ENCODE measurements at places on chromosomes 1 and 21. TPM values are rescaled to one million over a fixed set of nuclear protein-coding genes. Genes with fewer than 3 reads are reported as not detected.

DNA sequence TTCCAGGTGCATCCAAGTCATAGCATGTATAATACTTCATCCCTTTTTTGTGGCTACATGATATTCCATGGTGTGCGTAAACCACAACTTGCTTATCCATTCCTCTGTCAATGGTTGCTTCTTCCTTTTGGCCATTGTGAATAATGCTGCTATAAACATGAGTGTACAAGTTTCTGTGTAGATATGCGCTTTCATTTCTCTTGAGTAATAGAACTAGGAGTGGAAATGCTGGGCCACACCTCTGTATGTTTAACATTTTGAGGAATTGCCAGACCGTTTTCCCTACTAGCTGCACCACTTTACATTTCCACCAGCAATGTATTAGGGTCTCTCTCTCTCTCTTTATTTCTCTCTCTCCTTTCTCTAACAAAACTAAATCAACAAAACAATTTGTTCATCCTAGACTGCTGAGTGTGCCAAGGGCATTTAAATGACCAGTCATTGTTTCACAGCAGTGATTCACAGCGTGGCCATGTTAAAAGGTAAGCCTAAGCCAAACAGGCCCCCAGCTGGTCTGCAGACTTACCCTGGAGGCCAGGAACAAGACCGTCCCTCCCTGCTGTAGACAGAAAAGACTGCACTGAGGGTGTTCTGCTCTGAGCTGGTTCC, 53.2 kb upstream of the LYST start:
- DNase-seq, result peak; percentile 95

GRCh38 chr1:163980394-163980793, 578.6 kb upstream of the PBX1 start:
- no peak for DNase-seq

RXFP4 gene
- not detected for total RNA-seq

PIGM gene
- 4.9 TPM for total RNA-seq
